ENCODE measurements at places on chromosomes 13 and 19.

DNA sequence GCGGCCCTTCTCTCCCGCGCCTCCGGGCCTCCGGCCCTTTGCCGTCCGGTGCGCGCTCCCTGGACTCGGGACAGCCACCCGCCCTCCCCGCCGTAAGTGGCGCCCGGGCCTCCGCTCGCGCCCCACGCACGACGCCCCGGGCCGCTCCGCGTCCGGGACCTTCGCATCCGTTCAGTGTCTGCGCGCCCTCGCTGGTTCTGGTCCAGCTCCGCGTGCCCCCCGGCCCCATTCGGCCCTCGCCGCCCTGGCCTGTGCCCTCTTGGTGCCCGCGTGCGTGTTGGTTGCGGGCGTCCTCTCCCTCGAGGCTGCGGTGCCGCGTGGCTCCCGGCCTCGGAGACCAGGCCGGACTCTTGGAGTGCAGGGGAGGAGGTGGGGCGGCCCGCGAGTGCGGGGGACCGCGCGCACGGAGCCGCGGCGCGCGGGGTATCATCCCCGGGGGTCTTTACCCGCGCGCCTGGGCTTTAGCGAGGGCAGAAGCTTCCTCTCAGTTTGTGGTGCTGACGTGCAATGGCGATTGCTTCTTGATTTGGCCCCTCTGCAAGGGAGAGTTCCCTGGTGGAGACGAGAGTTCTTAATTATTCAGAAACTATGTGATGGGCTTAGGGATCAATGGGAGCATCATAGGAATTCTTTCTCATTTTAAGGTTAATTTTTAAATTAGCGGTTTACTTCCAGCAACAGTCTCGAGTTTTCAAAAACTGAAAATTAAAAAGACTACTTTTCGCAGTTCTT, 757 bp downstream of the WASF3 start:
- peak; percentile 64 for DNase-seq

DNA sequence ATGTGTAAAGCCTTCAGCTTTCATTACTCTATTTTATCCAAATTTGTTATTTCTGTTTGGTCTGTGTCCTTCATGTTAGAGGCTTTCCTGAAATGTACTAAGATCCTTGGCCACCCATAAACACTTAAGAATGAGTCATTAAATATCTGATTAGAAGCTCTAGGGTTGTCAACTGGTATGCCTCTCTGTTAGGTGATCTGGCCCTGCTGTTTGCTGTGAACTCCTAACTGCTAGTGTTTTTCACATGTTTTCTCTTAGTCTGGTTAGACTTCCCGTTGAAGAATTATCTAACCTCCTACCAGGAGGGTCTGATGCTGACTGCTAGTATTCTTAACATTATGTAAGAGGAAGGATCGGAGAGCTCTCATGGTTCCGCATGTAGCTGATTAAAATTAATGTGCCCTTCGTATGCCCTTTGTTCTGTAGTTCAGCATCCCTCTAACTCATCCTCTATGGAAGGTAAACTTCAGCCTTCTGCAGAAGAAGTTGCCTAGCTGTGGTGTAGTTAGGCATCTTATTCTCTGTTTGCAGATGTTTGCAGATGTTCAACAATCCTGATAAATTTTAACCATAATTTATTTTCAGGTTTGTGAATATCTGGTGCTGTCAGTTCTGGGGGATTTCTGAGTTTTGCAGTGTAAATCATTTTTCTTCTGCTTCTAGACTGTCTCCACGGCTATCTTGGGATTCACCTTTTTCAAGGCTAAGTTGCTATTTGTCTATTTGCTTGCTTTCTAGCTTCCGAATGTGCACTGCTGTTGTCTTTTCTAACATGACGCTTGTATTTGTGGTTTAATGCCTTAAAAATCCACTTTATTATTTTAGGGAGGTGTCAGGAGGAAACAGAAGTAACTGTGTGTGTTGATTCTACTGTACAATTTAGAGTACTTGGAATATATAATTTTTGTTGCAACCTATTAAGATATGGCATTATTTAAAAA, 207.2 kb upstream of the SPRY2 start:
- DNase-seq: no peak

GRCh38 chr19:55581145-55581822, 636 bp upstream of the ZNF579 start:
- DNase-seq: no peak

GRCh38 chr13:114200399-114200911, 21.4 kb downstream of the CFAP97D2 start:
- no peak for DNase-seq

DNA sequence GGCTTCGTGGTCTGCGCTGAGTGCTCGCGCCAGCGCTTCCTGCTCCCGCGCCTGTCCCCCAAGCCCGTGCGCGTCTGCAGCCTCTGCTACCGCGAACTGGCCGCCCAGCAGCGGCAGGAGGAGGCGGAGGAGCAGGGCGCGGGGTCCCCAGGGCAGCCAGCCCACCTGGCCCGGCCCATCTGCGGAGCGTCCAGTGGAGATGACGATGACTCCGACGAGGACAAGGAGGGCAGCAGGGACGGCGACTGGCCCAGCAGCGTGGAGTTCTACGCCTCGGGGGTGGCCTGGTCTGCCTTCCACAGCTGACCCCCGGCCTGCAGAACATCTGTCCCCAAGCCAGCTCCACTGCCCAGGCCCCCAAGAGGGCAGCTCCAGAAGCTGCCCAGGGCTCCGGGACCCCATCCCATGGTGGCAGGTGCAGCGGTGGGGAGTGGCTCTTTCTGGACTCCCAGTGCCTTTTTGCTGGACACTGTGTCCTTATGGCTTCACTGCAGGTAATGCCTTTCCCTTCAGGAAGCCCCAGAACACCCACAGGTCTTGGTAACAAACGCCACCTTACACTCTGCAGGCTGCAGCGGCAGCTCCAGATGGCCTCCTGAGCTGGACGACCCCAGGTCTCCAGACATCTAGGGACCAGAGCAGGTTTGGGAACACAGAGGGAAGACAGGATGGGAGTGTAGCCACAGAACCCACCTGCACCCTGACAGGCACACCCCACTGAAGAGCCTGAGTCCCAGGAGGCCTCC, 9.3 kb downstream of the PLEKHF1 start:
- no peak for DNase-seq

GRCh38 chr13:21343659-21344058, 115.4 kb downstream of the ZDHHC20 start:
- DNase-seq: no peak

GRCh38 chr19:18522124-18522861, 423 bp upstream of the ELL start:
- DNase-seq: peak; percentile 99

DNA sequence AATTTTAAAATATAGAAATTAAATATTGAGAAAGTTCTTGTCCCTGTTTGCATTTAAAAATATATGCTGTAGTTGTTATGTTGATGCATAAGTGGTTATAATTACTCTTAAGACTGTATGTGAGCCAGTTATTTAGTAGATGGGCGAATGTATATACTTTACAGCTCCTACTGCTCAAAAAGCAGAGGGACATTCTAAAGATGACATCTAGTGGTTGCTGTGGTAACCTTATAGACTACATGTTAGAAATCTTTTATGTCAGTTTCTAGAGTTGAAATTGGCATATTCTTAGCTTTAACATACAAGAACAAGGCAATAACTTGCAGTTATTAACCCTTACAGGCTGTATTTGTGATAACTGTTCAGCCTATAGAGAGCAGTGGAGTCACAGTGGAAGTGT, 160.5 kb downstream of the OLFM4 start:
- no peak for DNase-seq

DNA sequence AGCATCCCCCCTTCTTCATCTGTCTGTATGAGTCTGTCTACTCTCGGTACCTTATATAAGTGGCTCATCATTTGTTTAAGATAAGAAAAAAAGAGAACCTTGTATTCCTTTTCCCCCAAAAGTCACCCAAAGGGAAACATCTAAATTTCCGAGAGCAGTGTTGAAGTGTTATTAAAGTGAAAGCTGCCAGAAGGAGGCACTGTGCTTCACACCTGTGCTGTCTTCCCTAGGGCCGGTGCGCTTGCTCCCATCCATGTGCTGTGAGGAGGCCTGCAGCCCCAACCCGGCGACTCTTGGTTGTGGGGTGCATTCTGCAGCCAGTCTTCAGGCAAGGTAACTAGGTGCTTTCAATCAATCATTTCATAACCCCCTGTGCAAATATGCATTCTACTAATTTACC, 97.5 kb downstream of the TNFRSF19 start:
- peak; percentile 42 for DNase-seq

DNA sequence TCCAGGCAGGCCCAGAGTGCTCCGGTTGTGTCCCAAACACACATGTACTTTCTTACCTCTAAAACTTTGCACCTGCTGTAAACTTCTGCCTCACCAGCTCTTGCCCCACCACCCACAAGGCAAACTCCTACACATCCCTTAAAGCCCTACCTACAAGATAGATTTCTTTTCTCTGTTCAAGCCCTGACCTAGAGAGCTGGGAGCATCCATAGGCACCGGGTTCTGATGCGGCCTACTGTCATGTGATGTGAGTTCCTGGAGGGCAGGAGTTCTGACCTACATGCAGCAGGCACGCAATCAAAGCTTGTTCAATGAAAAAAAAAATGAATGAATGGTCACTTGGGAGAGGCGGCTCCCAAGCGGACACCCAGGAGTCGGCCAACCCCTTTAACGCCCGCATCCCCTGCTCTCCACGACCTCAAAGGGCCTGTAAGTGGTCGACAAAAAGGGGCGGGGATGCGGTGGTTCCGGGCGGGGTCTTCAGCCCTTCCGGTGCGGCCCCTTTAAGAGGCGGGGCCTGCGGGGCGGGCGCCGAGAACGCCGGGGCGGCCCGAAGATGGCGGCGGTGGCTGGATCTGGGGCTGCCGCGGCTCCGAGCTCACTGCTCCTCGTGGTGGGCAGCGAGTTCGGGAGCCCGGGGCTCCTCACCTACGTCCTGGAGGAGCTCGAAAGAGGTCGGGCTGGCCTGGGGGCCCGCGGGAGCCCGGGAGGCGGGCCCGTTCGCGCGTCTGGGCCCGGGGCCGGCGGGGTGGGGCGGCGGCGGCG, at the start of gene MAP1S:
Gene MAP1S, plus strand, starts transcription at position 534 of the 765 bp plus-strand sequence. Its CDS starts 23 bp downstream, at position 557.
- peak; percentile 54 for DNase-seq

DNA sequence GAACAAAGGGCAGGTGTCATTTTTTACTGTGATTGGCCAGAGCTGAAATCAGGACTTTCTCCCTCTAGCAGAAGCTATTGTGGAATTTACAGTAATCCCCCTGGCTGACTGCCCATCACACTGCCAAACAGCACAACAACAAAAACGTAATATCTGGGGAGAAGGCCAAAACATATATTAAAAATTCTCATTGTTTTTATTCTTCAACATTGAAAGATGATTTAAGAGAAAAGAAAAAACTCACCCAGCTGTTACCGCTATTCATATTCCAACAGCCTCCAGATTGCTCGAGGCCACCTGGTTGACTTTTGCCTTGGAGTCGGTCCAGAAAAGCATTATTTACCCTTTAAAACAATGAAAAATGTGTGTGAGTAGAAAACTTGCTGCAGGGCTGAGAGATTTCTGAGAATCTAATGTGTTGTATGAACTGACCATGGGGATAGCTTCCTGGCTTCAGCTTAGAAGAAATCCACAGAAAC, 97.2 kb downstream of the EPSTI1 start:
- DNase-seq: no peak

Data from NCI-H526 (cell line).